HFFc6 (cell line): ENCODE measurements at places on chromosomes 3 and 15.

DNA sequence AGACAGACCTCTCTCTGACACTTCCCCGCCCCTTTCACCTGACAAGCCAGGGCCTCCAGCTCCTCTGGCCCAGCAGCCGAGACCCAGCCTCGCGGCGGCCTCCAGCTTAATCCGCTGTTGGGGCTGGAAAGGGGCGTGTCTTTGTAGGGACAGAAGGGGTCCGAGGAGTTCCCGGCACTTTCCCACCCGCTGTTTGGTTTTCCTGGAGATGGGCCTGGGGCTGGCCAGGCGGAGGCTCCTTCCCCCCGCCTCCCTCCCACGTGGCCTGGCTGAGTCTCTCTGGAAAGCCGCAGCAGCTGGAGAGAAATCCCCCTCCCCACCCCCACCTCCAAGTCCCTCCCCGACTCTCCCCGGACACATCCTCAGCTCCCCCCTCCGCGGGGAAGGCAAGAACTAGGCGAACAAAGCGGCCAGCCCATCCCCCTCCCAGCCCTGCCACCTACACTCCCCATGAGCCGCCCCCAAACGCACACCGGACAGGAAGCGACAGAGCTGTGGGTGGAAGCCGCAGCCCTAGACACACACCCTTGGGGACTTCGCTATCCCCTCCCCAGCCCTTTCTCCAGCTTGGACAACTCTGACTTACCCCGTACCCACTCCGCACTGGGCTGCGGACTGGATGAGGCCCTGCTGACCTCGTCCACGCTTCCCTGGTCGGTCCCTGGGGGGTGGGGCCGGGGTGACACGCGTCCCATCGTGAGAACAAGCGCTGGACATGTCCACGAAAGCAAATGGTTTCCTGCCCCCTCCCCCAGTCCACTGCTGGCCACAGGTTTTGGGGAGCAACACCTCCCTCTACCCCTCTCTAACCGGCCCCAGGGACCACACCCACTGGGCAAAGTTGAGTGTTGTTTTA is 1.2 kb downstream of the IGDCC4 start:
- DNase-seq = no peak

DNA sequence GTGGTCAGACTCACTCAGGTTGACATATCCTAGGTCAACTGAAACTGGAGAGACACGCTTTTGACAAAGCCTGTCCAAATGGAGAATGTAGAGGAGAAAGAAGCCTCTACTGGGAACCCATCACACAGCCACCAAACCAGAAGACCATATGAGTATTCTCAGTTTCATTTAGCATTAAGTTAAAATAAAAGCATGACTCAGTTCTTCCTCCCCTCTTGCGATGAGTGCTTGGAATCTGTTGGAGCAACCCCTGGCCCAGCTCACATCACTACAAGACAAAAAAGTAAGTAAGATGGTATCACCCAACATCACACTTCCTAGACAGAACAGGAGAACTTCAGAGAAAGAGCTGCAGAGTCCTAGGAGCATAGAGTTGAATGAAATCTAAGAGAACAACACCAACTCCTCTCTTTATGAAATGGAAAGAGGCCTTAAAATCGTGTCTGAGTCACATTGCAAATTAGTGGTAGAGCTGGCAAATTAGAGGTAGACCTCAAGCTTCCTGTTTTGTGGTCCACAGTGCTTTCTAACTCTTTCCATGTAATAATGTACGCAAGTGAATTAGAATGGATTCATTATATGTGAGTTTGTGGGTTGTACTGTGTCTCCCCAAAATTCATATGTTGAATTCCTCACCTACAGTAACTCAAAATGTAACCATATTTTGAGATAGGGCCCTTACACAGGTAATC is 51.2 kb downstream of the FGF12 start:
- no peak for DNase-seq

DNA sequence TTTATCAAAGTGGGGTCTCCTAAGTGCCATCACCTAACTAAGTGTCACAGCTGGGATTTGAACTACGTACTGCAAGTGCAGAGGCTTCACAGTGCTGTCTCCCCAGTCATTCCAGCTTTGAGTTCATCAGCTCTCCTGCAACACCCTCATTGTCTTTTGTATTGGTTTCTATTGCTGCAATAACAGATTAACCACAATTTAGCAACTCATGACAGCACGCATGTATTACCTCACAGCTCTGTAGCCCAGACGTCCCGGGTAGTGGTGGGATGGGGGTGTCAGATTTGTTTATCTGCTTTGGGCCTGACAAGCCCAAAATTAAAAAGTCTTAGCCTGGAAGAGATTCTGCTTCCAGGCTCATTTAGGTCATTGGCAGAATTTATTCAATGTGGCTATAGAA is 220.5 kb upstream of the LRRN1 start:
- no peak for DNase-seq

- DNase-seq = no peak
Observed at GRCh38 chr3:123006609-123007008, 21.0 kb downstream of the SEMA5B start.

DNA sequence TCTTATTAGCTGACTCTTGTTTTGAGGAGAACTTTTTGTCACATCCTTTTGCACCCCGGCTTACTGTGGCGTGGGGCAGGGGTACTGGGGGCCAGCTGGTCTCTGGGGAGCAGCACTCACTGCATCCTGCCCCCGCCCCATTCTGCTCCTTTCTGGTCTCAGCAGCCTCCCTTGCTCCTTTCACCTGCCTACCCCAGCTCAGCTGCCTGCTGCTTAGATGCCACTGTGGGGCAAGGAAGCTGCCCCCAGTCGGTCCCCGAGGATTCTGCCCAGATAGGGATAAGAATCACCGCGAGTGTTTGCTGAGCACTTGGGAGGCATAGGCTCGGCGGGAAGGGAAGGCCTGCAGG is 32.0 kb downstream of the APBA2 start:
- DNase-seq = no peak

GRCh38 chr15:35305031-35305550 is 220.0 kb upstream of the NANOGP8 start:
- DNase-seq = no peak

DNA sequence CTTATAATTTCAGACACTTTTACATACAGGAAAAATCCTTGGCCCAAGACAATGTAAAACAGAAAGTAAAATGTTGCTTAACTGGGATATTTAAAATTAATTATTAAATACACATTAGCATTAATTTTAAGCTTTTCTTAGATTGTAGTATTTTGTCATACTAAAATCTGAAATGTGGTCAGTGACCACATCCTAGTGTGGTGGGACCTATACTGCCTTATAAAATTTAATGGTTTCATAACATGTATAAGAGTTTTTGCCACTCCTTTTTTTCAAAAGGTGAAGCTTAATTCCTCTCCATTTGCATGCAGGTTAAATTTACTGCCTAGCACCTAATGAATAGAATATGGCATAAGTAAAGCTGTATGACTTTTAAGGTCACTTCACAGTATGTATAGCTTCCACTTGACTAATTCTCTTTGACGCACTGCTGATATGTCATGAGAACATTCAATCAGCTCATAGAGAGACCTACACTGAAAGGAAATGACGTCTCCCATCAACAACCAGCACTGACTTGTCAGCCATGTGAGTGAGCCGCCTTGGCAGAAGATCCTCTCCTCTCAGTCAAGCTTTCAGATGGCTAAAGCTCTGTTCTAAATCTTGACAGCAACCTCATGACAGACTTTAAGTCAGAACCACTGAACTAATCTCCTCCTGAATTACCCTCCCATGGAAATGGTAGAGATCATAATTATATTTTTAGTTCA is 847.8 kb downstream of the SI start:
- DNase-seq = no peak

GRCh38 chr3:17179381-17180205 is 294.8 kb downstream of the PLCL2 start:
- no peak for DNase-seq
